CD4-positive, alpha-beta T cell treated with Interleukin-17A for 4 hours (primary cell): ENCODE measurements at places on chromosomes 1 and 21.

GRCh38 chr1:170095976-170096748 is 21.7 kb upstream of the KIFAP3 start:
- DNase-seq = no peak

GRCh38 chr21:44934797-44935532 is 4.9 kb upstream of the SLX9 start:
- no peak for DNase-seq

DNA sequence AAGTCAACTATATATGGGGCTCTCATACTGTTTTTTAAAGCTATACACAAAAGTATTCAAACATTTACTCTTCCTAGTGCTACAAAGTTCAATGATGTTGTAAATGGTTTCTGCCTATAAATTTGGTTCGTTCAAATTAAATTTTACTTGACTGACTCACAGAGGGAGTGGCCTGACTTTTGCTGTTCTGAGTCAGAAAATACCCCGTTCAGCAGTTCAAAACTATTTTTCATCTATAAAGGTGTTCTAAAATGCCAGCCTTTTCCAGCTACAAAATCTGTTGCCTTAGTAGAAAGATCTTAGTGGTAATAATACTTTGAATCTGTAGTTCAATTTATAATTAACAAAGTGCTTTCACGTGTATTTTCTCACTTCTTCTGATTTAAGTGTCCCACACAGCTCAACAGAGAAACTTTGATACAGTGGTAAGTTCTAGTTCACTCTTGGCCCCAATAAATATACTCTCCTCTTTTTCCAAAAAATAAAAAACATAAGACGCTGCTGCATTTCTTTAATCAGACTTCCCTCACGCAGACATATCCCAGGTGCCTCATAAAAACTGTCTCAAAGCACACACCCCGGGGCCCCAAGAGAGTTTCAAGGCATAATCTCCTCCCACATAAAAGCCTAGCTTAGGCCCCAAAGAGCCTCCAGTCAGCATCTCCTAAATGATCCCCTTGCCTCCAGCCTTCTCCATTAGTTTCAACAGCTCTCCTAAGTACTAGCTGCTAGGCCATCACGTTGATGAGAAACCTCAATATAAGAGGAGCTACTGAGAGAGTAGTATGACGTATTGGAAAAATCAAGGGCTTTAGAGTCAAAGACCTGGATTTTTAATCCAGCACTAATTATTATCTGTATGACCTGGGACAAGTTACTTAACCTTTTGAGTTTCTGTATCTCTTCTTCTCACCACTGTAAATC is 3.2 kb downstream of the PTP4A2 start:
- DNase-seq = peak; percentile 60

GRCh38 chr21:24289539-24289938 is 1317.7 kb downstream of the MRPL39 start:
- no peak for DNase-seq

GRCh38 chr1:16267690-16268180 is 30.8 kb upstream of the CPLANE2 start:
- no peak for DNase-seq

DNA sequence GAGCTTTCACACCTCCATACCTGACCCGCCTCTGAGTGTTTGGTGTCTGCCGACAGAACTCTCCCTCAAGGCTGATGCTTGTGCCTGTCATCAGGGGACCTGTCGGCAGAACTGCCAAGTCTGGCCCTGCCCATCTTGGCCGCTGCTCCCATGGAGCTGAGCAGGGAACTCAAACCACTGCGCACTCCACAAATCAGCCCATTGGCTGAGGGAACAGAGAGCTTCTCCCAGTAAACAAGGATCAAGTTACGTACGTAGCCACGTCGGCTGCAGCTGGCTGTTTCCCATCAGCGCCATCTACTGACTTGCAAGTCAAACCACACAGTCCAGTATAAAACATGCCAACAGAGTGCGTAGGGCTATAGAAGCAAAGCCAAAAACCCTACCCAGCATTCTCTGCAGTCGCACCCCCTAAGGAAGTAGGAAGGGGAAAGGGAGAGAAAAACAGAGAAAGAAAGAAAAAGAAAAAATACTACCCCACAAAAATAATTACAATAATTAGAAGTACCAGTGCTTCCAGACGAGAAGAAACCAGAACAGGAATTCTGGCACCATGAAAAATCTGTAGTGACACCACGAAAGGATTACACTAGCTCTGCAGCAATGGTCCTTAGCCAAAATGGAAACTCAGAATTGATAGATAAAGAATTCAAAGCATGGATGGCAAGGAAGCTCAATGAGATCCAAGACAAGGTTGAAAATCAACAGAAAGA is 13.1 kb downstream of the KRTAP13-1 start:
- no peak for DNase-seq

DNA sequence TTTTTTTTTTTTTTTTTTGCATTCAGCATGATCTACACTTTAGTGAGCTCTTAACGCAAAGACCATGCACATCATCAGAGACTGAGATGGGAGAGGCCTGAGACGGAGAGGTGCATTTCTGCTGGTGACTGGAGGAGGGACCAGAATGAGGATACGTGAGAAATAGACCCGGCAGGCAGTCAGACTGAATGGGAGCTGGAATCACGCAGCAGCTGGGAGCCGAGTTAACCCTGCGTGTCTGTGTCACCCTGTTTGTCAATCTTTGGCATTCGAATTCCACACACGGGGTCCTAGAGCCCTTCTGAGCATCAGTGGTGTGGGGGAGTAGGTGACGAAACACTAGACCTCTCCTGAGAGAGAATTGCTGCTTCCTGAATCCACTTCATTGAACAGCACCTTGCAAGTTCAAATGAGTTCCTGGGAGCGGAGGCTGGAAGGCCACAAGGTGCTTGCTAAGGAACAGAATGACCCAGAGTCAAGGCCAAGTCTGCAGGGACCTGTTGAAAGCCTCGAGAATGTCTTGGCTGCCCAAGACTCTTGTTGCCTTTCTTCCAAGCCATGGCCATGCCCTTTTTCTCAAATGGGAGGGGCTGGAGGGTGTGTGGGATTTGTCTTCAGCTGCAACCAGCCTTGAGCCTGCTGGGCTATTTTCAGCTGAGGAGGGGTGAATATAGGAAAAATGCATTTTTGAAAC is 123.3 kb downstream of the CNIH3 start:
- no peak for DNase-seq

DNA sequence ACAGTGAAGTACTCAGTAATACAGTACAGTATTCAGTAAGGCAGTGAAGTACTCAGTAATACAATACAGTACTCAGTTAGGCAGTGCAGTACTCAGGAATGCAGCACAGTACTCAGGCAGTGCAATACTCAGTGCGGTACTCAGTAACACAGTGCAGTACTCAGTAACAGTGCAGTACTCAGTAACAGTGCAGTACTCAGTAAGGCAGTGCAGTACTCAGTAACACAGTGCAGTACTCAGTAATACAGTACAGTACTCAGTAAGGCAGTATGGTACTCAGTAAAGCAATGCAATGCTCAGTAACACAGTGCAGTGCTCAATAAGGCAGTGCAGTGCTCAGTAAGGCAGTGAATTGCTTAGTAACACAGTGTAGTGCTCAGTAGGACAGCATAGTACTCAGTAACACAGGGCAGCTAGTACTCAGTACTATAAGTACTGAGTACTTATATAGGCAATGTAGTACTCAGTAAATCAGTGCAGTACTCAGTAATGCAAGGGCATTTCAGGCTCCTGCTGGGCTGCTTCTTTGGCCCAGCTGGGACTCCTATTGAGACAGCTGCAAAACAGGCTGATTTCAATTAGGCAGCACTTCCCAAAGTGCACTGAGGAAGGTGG is 411.3 kb downstream of the DISC1 start:
- DNase-seq = no peak

GRCh38 chr21:27329255-27329851 is 362.5 kb upstream of the ADAMTS5 start:
- DNase-seq = no peak

GRCh38 chr1:171699531-171699930 is 42.3 kb downstream of the VAMP4 start:
- no peak for DNase-seq

- no peak for DNase-seq
Measured at GRCh38 chr1:68276448-68276847, 44.1 kb upstream of the WLS start.

- DNase-seq = no peak
Measured at GRCh38 chr1:240362826-240363225, 249.1 kb downstream of the GREM2 start.

DNA sequence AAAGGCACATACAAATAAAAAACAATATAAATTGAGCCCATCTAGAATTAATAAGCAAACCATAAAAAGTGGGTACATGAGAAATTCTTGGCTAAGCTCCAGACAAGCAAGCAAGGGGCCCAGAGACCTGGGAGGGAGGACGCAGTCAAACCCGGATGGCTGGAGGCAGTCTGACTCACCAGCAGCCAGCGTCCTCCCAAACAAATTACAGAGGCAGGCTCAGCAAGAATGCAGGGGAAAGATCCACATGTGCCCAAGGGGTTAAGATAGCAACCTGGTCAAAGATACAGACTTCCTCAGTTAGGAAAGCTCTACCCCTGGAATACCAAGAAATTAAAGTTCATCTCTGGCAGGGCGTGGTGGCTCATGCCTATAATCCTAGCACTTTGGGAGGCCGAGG is 7.4 kb upstream of the TIAM1 start:
- DNase-seq = no peak

GRCh38 chr21:45260191-45260825 is 27.4 kb downstream of the POFUT2 start:
- DNase-seq = no peak

DNA sequence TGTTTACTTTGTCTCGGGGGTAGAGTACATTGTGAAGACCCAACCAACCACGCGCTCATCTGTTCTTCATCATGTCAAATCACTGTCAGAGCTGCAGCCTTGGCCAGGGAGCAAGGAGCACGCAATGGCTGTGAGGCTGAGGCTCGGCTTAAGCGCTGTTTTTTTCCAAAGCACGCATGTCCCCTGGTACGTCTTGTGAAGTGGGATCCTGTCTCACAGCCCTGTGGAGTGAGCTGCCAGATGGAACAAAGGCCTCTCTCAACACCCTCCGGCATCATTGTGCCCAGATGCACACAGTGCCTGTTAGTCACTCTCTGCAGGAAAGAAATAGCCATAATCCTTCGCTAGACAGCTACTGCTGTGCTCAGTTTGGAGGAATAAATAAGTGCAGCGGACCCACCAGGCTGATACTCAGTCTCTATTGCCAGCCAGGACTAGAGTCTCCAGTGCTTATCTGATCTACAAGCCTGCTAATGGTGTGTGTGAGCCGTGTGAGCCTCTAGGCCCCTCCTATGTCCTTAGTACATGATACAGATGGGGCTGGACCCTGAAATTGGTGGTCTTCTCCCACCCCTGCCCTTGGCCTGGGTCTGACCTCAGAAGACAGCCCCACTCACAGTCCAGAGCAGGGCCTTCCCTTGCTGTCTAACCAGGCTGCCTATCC is 91.3 kb upstream of the COA6 start:
- no peak for DNase-seq

GRCh38 chr1:209883341-209883971 is 54.6 kb upstream of the SYT14 start:
- DNase-seq = no peak

DNA sequence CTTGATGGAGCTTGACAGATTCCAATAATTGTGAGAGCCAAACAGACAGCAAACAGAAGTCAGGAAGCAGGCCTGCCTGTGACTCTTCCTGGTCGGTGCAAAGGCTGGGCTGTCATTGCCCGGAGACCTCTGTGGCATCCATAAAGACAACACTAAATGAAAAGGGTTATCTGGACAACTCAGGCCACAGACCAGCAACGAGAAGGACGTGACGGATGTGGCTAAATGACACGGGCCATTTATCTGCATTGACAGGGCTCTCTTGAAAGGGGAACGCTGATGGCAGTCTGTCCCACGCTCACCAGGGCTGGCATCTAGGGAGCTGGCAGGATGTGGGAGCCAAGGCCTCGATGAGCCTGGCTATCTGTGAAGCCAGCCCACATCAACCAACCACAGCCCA is 35.0 kb downstream of the HMGB4 start:
- no peak for DNase-seq

DNA sequence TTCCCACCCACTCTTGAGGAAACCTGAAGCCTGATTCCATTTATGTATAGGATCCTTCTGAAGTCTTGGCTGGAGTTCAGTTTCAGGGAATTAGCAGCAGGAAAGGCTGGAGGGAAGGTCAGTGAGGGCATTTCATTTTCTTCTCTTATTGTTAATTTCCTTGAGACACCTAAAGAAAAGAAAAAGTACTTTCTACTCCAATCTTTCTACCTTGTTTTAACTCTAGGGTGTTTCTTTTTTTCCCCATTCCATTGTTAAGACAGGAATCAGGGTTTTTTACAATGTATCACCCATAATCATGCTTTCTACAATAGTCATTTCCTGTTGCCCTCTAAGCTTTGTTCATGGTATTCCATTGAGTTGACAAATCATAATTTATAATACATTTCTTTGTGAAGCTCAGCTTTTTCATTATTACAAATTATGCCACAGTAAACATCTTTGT is 27.4 kb downstream of the SNRPE start:
- DNase-seq = no peak

GRCh38 chr1:34066166-34066565 is 98.9 kb downstream of the CSMD2 start:
- DNase-seq = no peak

GRCh38 chr1:39335216-39335615 is 130.7 kb downstream of the MACF1 start:
- no peak for DNase-seq

DNA sequence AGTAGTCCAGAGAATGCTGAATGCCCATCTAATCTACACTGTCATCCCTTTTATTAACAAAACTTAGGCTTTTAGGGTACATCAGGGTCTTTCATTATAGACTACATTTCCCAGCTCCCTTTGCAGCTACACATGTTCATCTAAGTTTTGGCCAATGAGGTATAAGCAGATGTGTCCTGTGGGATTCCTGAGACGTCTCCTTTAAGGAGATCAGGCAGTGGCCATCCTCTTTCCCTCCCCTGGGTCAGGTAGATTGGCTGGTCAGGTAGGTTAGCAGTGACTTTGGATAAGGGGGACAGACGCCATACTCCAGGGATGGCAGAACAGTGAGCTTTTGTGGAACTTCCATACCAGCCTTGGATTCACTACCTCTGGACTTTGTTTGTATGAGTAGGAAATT is 188.3 kb downstream of the FGGY start:
- DNase-seq = no peak

DNA sequence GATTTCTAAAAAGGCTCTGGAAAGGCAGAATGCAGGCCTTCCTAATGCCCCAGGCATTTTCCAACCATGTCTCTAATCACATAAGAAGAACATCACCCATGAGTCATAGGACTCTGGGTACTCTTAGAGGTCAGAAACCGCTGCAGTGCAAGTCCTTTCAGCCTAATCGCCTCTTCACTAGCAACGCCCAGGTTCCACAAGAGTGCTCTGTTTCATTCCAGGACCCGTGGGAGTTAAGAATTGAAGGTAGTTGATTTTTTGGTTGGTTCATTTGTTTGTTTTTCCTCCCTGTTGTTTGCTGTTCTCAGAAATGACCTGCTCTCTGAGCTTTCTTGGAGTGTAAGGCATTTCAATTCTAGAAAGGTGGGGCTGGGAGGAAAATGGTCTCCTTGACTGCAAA is 123.2 kb downstream of the NR5A2 start:
- no peak for DNase-seq

GRCh38 chr1:41599912-41600311 is 115.4 kb upstream of the EDN2 start:
- DNase-seq = no peak
